Glomerular endothelial cell (primary cell): ENCODE measurements at places on chromosomes 4 and X. TPM values are rescaled to one million over a fixed set of nuclear protein-coding genes. Genes with fewer than 3 reads are reported as not detected.

GRCh38 chrX:41600291-41600690, 88.5 kb upstream of the GPR34 start:
- DNase-seq, result no peak

GRCh38 chr4:181006499-181007260, 1236.5 kb upstream of the TENM3 start:
- DNase-seq, result no peak

The IL13RA2 gene
- 0.12 TPM in 1 of 2 replicates, not detected in the other for total RNA-seq

DNA sequence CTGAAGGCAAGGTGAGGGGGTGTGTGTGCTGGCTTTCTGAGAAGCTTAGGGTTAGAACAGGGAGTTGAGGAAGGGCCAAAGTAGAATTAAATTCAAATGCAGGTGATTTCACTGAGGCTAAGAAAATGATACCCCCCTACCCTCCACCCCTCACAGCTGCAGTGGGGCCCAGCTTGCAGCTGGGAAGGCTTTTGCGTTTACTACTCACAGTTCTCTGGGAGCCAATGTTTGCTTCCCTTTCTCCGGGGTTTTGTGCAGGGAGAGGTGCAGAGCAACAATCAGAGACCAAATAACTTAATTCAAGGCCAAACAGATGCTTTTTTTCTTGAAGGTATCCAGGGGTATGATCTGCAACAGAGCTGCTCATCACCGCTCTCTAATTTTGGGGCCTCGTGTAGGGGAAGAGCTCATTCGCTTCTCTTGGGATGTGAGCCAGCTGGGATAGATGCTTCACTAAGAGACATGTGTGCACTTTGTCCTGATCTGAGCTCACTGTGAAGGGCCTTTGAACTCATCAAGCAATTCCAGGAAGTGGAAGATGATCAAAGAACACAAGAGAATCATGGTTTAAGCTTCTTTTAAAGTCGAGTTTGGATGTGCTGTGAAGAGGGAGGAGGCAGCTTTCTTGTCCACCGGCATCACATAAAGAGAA, 122.7 kb upstream of the C1GALT1C1 start:
- DNase-seq, result no peak

The ARR3 gene
- total RNA-seq, result not detected in 2 replicates

The LRCH2 gene
- 2.7 and 5.5 TPM in 2 replicates for total RNA-seq

GRCh38 chrX:5681159-5681558, 547.5 kb downstream of the NLGN4X start:
- DNase-seq, result no peak

DNA sequence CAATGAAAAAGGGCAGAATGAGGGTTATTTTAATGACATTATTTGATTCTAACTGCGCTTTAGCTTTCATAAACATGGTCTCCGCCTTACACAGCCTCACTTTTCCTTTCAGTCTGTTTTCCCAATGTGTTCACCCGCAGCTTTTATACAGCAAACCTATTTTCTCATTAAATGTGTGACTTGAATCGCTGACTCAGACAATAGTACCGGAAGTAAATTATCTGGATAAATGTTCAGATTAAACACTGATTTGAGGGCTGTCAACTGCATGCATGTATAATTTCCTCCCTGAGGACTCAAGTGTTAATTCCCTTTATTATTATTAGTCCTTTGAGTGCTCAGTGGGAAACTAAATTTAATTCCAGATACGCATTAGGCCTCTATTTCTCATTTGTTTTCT, 117.3 kb downstream of the FAM133A start:
- DNase-seq, result no peak

DNA sequence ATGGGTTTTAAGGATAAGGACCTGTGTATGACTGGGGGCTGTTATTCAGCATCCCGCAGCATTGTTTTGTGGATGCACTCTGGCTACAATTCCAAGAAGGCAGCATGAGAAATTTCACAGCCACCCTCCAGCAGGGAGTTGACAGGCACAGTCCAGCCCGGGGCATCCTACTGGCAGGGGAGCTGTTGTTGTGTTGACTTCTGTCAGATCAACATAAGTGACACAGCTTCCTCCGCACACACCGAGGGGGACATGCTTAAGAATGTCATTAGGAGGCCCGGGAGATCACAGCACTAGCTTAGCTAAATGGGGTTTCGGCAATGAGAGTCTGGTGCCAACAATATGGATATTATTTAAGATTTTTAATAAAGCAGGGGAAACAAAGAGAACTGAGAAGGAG, 326.5 kb downstream of the ASMT start:
- no peak for DNase-seq

The GRID2 gene
- total RNA-seq, result not detected in 2 replicates

- DNase-seq, result no peak
Observed at GRCh38 chrX:94058728-94059382, 384.8 kb downstream of the FAM133A start.

The MTNR1A gene
- total RNA-seq, result not detected in 2 replicates

DNA sequence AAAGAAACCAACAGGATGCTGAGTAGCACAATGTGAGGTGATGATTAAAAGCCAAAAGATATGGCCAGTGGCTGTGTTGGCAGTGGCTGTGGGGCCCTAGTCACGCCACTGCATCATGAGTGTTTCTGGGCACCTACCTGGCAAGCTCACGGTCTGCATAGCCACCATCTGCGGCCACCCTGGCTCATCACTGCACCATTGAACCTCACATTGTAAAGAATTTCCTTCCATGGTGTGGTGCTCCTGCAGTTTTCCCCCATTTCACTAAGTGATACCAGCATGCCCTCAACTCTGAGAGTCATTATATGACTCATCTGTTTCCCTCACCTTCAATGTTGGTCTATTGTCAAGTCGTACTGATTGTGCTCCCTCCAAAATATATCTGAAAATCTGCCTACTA, 45.5 kb upstream of the CLNK start:
- no peak for DNase-seq

DNA sequence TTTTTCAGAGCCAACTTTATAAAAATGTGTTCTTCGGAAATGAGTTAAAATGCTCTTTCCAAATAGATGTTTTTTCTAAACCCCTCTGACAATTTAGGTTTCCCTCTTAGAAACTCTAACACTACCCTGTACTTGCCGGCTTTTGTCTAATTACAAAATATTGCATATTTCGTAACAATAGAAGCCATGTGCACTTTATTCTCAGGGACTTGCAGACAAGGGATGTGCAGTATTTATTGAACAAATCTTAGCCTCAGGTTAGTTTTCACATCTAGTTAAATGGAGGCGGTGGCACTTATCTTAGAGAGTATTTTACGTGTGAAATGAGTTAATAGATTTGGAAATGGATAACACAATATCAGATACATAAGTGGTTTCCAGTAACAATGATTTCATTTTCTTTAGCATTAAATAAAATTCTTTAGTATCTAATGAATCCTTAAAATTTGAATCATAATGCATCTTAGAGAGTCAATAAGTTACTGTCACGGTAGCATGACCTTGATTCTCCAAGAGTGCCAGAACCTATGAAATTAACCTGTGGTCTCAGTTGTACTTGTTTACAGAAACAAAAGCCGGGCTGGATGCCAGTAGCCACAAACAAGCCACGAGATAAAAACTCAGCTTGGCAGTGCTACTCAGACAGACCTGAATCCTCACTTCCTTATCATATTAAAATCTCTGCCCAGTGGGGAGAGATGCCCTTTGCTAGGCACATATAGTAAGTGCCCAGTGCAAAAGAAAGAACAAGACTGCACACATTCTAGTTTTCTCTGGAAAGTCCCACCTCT, 772 bp upstream of the PABPC4L start:
- no peak for DNase-seq

DNA sequence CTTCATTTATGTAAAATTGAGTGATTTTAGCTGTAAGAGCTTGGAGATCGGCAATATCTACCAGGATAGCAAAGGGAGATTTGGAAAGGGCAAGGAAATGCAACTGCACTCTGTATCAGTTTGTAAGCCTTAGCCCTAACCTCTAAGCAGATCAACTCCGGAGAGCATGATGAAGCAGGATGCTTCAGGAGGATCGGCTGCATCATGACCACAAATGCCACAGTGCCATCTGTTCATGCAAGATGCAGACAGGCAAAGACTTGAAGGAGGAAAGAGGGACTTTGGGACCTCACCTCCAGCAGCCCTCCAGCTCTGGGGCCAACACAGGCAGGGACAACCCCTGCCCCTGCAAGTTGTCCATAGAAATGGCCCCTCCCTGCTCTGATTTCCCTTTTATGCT, 377.6 kb upstream of the GATB start:
- DNase-seq, result no peak

DNA sequence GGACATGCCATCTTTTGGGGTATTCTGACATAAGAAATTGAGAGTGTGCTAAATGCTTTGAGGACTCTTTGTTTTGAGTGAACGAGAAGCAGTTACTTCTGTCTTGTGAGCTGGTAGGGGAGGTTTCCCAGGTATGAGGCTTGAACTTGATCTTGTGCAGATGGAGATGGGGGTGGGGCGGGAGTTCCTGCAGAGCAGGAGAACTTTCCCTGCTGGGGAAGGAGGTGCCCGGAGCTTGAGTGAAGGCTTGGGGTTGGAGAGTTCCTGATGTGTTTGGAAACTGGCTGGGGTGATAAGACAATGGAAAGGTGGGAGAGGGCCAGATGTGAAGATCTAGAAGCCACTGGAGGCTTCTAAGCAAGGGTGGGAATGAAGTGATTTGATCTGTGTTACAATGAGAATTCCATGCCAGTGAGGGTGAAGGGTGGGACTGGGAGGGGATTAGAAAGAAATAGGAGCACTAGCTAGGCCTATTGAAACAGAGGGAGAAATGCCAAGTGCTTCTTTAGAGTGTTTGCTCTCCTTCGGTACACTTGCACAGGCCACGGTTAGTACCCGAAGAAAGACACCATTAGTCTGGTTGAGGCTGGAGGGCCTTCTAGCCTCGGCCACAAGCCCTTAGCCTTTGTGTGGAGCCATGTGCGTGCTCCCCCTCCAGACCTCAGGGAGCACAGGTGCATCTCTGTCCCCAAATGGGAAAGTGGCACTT, 103.5 kb upstream of the STOX2 start:
- DNase-seq, result no peak

DNA sequence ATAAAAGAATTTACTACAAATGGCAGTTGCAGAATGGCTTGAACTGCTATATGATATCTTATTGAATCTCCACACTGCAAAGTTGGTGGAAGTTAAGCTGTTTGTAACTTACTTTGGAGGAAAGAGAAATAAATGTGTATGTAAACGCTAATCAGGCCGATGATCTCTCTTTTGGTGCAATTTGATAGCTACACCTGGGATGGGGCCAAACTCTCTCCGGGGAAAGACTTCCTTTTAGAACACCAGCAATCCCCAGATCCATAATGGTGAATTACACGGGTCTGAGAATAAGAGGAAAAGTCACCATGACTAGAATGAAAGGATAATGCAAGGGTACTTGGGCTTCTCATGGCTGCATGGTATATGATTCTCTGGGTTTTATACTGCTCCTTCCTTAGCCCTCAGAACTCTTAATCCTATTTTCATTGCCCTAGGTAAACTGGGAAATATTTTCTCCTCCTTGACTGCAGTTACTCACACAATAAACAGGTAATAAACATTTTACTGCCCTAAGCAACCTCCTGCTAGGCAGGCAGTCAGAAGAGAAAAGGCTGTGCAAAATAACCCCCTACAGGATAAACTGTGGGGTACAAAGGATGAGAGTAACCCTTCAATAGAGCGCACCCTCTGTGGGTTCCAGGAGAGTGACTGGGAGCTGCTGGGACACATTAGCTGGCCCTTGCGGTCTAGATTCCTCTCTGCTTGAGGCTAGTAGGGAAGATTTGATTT, 109.3 kb downstream of the MGST2 start:
- DNase-seq, result no peak

The TMEM35A gene
- total RNA-seq, result 4.7 and 8.1 TPM in 2 replicates
